ENCODE measurements at places on chromosomes 12 and 14. TPM values are rescaled to one million over a fixed set of nuclear protein-coding genes. Genes with fewer than 3 reads are reported as not detected.

GRCh38 chr12:144650-145284 is 69.2 kb downstream of the SLC6A12 start:
- no peak for DNase-seq

KRT83 gene
- polyA plus RNA-seq, result not detected

GRCh38 chr14:72722201-72722785 is 171.6 kb downstream of the DPF3 start:
- DNase-seq, result no peak

MLF2 gene
- polyA plus RNA-seq, result 130 TPM

- no peak for DNase-seq
These were observed 12.8 kb upstream of the WIF1 start for GRCh38 chr12:65133879-65134278.

DNA sequence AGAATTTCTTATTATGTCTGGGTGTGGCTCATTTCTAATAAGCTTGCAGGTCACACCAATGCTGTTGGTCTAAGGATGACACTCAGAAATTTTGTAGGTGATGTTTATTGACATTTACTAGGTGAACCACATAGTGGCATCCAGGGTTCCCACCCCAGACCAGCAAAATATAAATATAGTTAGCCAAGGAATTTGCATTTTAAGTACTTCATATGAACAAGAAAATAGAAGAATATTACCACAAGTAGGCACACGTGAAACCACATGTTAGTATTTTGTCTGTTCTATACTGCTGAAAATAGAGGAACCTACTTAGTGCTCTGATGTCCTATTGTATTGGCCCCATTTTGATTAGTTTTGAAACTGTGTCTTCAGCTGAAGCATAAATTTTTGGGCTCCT is 71.1 kb downstream of the USP15 start:
- no peak for DNase-seq

DNA sequence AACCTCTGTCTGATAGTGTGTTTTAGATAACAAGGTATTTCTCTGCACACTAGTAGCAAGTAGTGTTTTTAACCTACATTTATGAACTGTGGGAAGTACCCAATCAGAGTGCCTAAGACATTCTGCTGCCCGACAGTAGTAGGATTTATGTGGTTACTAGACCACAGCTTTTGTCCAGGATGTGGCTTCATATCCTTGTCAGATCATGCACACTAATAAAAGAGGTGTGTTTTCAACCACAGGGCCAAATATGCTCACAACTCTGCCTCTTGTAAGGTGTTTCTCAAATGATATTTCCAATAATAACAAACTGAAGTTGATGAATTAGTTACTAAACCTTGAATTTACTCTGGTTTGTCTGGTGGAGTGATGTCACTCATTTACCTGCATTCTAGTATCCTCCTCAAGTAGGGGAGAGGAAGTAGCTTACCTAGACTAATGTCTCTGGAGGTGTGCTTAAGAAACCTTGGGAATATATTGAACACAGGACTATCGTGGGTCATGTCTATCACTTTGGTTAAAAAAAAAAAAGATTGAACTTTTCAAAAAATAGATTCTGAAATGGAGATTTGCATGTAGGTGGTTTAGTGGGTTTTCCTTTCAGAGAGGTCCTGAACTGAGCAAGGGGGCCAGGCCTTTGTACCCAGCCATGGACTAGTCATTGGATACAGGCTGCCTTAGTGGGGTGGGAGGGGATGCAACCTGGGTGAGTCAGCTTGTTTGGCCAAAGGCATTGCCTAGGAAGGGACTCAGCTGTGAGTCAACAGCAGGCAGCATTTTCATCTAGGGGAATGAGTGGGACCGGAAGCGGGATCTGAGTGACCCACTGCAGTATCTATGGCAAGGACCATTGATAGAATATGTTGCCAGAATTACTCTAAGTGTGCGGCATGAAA is 14.1 kb downstream of the FBXW8 start:
- no peak for DNase-seq

- no peak for DNase-seq
These were observed 15.4 kb downstream of the MON2 start for GRCh38 chr12:62481843-62482540.

ACACB gene
- 7.3 TPM for polyA plus RNA-seq

DNA sequence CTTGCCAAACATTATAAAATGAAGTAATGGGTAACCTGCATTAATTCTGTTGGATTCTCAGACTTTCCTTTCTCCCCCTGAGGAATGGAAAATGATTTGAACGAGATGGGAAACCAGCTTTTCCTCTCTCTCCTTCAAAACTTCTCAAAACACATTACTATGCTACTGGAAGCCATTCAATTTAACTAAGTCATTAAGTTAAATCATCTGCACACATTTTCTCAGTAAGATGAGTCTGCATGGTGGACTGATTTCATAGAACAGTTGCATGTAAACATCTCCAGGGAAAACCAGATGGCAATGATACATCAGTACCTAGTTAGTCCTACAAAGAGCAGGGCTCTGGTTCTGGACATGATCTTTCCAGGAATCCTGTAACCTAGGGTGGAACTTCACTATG is 59.9 kb downstream of the BMP4 start:
- DNase-seq, result no peak

DNA sequence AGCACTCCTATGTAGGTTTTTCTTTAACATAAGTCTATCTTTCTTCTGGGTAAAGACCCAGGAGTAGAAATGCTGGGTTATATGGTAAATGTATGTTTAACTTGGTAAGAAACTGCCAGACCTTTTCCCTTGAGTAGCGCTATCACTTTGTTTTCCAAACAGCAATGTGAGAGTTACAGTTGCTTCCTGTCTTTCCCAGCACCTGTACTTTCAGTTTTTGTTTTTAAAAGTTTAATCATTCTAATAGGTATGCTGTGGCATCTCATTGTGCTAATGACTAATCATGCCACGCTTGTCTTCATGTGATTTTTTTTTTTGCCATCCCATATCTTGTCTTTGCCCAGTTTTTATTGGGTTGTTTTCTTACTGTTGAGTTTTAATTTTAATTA is 28.1 kb downstream of the GIT2 start:
- no peak for DNase-seq

- DNase-seq, result peak; percentile 69
These were observed 54.0 kb upstream of the PDE3A start for GRCh38 chr12:20314328-20314727.

GRCh38 chr14:74737753-74738325 is 24.9 kb downstream of the FCF1 start:
- DNase-seq, result no peak

HNF1A gene
- not detected for polyA plus RNA-seq

RBP5 gene
- 2.4 TPM for polyA plus RNA-seq

GRCh38 chr12:15842108-15842507 is 40.1 kb upstream of the STRAP start:
- DNase-seq, result peak; percentile 88

CFAP251 gene
- polyA plus RNA-seq, result 1.3 TPM

RECQL gene
- 29.5 TPM for polyA plus RNA-seq

MSRB3 gene
- polyA plus RNA-seq, result 48.6 TPM

AQP2 gene
- not detected for polyA plus RNA-seq

DNA sequence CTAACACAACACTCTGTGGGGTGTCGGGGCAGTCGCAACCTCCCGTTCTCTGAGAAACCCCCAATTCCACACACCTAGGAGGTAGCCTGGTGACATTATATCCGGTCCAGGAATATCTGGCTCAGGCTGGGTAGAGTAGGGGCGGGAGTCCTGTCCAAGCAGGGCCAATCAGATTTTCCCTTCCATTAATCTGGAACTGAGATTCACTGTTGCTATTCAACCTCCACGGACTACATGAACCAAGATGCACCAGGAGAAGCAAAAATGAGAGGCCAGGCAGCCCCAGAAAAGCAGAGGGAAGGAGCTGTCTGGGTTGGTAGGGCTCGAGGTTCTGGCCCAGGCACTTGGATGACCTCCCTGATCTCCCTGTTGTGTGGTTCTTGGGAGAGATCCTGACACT is 51.0 kb downstream of the NINJ2 start:
- no peak for DNase-seq

- DNase-seq, result no peak
These were observed 132.1 kb upstream of the SOX5 start for GRCh38 chr12:24081606-24082005.

DNA sequence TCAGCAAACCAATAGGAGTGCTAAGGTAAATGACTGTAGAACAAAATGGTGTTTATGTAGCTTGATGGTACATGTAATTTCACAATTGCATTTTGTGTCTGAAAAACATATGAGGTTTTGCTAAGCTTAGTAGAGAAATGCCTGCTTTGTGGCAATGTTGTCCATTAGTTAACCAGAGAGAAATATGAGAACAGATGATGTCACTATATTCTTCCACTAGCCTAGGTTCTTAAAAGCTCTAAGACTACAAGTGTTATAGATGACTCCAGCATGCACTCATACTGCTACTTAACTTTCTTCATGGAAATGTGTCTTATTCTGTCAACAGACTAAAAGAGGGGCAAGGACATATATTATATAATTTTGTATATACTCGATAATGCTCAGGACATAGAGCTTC is 309.4 kb downstream of the APAF1 start:
- no peak for DNase-seq

GRCh38 chr12:49903351-49903699 is 375 bp downstream of the FAIM2 start:
- no peak for DNase-seq

GRCh38 chr12:32595251-32595650 is 83.8 kb upstream of the DNM1L start:
- no peak for DNase-seq

KLHL33 gene
- 1.1 TPM for polyA plus RNA-seq

DNA sequence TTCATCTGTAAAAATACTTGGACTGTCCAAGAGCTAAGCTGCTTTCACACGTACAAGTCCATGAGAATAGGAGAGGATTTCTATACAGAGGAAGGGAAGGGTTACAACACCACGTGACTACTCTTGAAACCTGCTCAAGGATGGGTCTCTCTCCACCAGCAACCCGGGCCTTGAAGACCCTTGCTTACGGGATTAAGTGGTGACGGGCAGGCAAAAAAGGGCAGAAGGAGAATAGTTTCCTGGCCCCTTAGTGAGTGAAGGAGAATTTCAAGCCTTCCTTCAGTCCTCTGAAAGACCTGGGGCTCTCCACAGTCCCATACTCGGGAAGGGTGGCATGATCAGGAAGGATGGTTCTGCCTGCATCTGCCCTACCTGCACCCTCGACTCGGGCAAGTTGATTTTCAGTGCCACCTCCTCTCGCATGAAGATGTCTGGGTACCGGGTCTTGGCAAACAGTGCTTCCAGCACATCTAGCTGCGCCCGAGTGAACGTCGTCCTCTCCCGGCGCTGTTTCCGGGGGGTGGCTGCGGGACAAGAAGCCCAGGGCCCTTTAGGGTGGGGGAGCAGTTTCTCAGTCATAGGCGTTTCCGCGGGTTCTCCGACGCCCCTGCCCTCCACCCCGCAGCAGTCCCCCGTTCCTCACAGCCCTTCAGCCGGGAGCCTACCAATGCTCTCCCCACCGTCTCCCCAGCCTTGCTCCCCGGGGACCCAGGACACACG is 6.3 kb downstream of the OTX2 start:
- DNase-seq, result no peak

DNAJC22 gene
- 0.09 TPM for polyA plus RNA-seq

TAS2R13 gene
- 0.11 TPM for polyA plus RNA-seq

DNA sequence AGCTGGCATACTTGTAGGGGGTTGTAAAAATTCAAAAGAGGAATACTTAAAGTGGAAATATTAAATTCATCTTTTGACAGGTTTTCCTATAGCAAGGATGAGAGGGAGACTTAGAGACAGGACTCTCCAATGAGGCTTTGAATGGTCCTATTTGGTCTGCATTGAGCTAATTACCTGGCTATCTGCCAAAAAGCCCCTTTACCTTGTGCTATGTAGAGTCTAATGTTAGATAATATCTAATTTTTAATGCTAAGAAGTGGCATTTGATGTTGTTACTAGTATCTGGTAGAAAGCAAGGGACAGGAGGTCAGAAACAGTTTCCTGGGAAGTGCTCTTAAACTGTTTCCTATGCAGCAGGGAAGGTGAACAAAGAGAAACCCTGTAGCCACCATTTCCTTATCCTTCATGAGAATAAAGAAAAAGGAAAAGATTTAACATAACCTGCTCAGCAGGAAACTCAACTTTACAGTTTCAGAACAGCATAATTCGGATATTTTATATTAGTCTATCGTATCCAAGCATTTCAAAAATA is 550.0 kb downstream of the SOX5 start:
- DNase-seq, result no peak

DNA sequence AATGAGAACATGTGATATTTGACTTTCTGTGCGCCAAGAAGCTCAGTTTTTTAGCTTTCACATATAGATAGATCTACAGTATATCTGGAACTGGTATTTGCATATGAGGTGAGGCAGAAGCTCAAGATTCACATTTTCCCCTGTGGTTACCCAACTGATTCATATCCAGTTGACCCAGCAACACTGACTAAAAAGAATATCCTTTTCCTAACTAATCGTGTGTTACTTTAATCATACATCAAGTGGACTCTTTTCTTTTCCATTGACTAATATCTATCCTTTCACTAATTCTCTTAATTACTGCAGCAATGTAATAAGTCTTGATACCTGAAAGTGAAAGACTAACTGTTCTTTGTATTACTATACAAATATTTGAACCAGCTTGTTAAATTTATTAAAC is 236.1 kb downstream of the AEBP2 start:
- no peak for DNase-seq

HHIPL1 gene
- polyA plus RNA-seq, result 1.8 TPM

DNA sequence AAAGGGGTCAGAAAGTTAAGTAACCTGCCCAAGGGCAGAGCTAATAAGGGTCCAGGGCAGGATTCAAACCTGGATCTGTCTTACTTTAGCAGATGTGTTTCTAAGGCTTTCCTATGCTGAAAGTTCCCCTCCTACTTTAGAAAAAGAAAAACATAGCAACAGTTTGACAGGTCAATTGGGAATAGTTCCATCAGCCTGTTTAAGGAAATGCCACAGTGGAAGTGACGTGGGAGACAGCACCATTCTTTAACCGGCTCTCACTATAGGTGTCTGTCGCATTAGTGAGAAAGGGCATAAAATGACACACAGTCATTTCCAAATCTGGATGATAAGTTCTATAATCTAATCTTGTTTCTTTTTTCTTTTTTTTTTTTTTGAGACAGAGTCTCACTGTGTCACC is 7.3 kb downstream of the ALDH1L2 start:
- no peak for DNase-seq

SDS gene
- polyA plus RNA-seq, result 0.20 TPM

- DNase-seq, result no peak
These were observed 108.6 kb downstream of the ETV6 start for GRCh38 chr12:11758087-11758486.

DNA sequence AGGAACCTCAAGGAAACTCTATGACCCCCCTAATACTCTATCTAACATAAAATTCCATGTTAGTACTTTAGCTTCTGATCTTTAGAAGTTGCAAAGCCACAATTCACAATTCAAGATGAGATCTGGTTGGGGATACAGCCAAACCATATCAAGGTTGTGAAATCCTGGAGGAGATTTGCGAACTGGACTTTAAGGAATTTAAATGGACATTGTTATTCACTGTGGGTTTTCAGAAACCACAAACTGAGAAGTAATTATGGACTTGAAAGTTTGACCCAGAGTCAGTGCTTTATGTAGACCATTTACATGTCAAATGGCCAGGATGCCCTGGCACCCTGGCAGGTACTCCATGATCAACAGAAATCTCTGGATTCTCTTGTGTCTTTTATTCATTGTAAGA is 14.2 kb upstream of the CDKL1 start:
- no peak for DNase-seq

- no peak for DNase-seq
These were observed 217.1 kb downstream of the EXOC5 start for GRCh38 chr14:57051633-57052032.

CCDC177 gene
- not detected for polyA plus RNA-seq
